ENCODE measurements at places on chromosomes 7 and 10. TPM values are rescaled to one million over a fixed set of nuclear protein-coding genes. Genes with fewer than 3 reads are reported as not detected.

GRCh38 chr7:87512906-87513305, 37.4 kb upstream of the ABCB4 start:
- no peak for DNase-seq

MKX gene
- not detected for total RNA-seq

DNA sequence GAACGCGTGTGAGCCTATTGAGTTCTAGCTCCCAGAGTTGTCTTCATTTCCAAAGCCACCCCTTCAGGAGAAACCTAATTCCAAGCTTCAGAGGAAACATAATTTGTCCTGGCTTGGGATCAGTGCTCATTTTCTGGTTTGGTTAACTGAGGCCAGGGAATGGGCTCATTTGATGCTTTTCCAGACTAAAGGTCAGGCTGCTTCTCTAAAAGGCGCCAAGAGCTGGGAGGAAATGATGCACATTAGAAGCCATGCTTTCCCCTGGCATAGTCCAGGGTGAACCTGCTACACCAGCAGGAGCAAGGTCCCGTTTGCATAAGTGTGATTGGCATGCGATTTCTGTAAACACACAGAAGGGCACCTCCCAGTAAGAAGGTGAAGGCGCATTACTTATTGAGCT, 435.0 kb downstream of the GALNT17 start:
- no peak for DNase-seq

GRCh38 chr10:60964257-60965235, 20.6 kb upstream of the RHOBTB1 start:
- no peak for DNase-seq

GRCh38 chr7:139366400-139366799, 6.7 kb downstream of the LUC7L2 start:
- no peak for DNase-seq

DNA sequence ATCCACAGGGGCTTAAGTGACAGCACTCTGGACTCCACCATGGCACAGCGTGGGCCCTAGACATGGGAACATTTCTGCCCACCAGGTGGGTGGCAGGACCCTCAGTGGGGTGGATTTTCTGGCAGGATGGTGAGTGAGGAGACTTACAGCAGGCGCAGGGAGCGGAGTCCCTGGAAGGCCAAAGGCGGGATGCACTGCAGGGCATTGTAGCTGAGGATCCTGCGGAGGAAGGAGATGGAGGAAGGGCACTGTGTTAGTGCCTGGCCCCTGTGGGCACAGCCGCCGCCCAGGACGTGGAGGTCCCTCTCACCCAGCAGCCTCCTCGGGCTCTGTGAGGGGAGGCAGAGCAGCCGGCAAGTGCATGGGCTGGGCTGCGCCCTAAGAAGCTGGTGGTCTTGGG, 154.3 kb downstream of the SLIT1 start:
- no peak for DNase-seq
